Mucosa of descending colon (tissue), 3 donors: ENCODE measurements at places on chromosomes 12 and 14. TPM values are rescaled to one million over a fixed set of nuclear protein-coding genes. Genes with fewer than 3 reads are reported as not detected.

DNA sequence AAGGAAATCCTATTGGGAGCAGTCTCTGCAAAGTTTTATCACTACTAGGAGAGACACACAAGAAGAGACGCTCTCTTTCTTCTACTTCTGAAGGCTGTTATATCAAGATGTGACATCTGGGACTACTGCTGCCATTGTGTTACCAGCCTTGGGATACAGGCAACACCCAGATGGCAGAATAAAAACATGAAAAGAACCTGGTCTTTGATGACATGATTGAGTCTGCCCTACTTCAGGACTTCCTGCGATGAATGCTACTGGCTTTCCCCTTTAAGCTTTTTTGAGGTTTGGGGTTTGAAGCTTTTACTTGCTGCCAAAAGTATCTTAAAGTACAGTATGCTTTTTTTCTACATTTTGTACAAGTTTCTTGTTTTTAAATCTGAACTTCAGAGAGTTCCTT is 29.2 kb upstream of the TRHDE start:
- no peak for DNase-seq

DNA sequence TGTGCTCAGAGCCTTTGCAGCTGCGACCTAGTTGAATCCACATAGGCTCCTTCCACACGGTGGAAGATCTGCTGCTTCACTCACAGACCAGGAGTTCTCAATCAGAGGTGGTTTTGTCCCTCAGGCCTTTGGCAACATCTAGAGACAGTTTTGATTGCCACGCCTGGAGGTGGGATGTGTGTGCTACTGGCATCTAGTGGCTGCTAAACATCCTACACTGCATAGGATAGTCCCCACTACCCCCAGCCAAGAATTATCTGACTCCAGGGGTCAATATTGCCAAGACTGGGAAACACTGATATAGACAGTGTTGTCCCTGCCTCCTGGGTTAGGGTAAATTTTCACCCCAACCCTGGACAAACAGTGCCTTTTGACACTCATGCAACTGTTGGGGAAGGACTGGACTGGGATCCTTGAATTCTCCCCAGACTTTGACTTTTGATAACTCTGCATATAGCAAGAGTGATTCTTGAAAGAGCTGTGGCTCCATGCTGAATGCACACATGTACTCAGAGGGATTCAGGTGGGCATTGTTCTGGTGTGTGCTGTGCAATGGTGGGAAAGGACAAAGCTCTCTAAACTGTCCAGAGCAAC is 39.8 kb downstream of the BAZ2A start:
- no peak for DNase-seq

GRCh38 chr14:79442786-79443185 is 768.5 kb downstream of the DIO2 start:
- DNase-seq = no peak

DNA sequence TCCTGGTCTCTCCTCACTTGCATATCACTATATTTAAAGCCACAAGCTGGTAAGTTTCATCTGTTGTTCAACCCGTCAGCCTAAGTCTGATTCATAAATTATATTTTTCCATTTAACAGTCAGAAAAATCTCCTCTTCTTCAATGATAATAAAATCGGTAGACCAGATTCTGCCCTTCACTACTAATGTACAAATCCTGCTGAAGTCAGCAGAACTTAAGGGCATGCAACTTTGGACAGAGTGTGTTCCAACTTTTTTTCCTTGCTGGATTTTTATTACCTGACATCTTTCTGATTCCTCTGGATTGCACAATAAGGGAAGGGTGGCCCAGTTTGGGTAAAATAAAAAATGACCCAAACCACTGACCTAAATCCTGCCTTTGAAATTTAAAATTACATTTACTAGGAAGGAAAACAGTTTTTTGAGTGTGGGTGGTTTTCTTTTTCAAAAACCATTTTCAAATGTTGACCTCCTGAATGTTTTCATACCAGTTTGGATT is 125.4 kb upstream of the DIO2 start:
- DNase-seq = no peak

KRT82 gene
- total RNA-seq = not detected

HOTAIR gene
- not detected for total RNA-seq

E2F7 gene
- 4.4 TPM for total RNA-seq

NEK9 gene
- 49.9 TPM for total RNA-seq

LRFN5 gene
- 4.1 TPM for total RNA-seq
